RWPE1 (cell line): ENCODE measurements at places on chromosomes 6 and 20.

- DNase-seq, result peak; percentile 70
Observed at GRCh38 chr6:163347021-163347446, 67.5 kb upstream of the QKI start.

DNA sequence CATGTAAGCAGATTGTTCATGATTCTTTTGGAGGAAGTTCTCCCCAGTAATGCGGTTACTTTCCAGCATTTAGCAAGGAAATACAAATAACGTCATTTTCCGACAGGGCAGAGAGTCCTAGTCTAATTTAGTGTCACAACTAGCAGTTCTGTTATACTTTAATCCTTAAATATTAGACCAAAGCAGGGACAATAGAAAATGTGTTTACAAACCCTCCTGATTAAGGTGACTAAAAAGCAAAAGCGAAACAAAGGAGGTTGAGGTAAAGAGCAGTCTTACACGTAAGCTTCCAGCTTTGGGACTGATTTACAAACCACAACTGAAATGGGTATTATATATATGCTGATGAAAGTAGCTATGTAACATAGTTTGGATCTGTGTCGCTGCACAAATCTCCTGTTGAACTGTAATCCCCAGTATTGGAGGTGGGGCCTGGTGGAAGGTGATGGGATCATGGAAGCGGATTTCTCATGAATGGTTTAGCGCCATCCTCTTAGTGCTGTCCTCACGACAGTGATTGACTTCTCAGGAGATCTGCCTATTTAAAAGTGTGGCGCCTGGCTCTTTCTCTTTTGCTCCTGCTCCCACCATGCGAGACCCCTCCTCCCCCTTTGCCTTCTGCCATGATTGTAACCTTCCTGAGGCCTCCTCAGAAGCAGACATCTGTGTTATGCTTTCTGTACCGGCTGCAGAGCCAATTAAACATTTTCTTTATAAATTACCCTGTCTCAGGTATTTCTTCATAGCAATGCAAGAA lies 81.9 kb downstream of the PLCB1 start:
- no peak for DNase-seq

GRCh38 chr6:89209457-89209856 lies 7.7 kb downstream of the GABRR1 start:
- no peak for DNase-seq

GRCh38 chr6:79250107-79250514 lies 15.6 kb upstream of the HMGN3 start:
- no peak for DNase-seq

GRCh38 chr6:40425192-40425919 lies 161.8 kb downstream of the LRFN2 start:
- DNase-seq, result no peak

DNA sequence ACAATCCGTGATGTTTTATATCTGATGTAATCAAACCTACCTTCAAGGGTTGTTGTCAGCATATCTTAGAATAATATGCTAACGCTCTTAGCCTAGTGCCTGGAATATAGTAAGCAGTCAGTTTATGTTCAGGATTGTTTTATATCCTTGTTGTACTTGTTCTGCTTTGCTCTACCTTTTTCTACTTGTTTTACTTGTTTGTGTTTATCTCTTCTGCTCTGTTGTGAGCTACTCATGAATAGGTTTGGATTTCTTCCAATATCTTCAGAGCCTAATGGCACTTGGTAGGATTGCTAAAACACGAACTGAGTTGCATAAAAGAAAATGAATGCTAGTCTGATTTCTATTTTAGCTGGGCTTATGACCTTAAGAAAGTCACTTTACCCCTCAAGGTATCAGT lies 40.1 kb downstream of the DNAH8 start:
- peak; percentile 42 for DNase-seq

DNA sequence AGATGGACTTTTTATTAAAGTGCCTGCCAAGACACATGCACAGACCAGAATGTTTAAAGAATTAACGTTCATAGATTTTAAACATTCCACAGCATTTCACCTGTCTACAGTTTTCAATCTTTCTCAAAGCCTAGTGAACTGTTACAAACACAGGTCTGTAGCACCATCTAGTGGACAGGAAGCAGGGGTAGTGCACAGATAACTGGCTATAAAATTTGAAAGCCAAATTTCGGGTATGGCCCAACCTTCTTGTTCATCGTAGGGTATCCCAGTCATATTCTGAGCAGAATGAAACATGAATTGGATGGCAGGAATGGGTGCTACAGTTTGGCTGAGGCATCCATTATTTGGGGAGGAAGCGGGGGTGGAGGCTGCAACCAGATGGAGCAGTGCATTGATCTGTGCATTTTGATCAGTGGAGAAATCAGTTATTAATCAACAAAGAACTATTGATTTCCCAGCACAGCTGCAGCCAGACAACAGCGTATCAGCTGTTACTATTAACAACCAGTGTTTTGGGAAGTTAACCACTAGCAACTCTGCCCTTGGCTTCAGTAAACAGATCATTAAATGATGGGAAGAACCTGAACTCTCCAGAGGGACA lies 56.1 kb upstream of the B3GAT2 start:
- peak; percentile 72 for DNase-seq

GRCh38 chr6:33632558-33633039 lies 11.5 kb downstream of the ITPR3 start:
- no peak for DNase-seq

- DNase-seq, result no peak
Observed at GRCh38 chr6:24031496-24031895, 94.5 kb upstream of the NRSN1 start.

DNA sequence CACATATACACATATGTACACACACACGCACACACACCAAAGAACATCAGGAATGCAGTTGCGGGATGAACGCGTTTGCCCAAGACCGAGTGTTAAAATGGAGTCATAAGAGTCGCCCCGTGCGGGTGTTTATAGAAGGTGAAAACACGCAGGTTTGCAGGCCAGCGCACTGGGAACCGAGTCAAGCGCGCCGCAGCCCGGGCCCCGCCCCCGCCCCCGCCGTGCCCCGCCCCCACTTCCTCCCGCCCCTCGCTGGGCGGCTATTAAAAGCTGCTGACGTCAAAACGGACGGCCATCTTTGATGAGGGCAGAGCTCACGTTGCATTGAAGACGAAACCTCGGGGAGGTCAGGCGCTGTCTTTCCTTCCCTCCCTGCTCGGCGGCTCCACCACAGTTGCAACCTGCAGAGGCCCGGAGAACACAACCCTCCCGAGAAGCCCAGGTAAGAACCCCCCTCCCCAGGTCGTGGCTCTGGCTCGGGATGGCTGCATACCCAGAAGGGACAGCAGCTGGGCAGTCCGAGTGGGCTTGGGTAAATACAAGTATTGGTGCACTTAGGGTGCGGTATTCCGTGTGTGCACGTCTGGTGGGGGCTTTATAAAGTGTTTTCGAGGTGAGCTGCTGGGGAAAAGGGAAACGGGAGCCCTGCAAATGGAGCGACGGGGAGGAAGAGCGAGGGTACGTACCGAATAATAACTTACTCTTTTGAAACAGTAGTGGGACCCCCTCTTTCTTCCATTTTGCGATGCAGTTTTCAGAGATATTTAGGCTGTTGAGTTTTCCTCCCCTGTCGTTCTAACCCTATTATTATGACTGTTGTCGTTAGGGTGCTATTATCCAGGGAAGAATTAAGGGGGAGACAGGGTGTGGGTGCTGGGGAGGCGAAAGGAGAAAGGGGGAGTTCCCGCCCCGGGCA lies at the start of gene SNAP25:
Gene SNAP25 (plus strand): TSS at position 295 of the 916 bp plus-strand sequence. CDS start 56,662 bp downstream, outside the sequence.
- DNase-seq, result peak; percentile 68

DNA sequence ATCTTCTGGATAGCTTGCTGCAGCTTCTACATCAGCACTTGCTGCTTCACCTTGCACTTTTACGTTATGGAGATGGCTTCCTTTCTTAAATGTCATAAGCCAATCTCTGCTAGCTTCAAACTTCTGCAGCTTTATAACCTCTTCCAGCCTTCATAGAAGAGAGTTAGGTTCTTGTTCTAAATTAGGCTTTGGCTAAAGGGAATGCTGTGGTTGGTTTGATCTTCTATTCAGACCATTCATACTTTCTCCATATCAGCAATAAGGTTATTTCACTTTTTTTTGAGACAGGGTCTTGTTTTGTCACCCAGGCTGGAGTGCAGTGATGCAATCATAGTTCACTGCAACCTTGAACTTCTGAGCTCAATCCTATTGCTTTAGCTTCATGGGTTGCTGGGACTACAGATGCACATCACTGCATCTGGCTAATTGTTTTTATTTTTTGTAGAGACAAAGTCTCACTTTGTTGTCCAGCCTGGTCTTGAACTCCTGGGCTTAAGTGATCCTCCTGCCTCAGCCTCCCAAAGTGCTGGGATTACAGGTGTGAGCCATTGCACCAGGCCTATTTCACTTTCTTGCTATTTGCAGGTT lies 12.2 kb upstream of the CST3 start:
- DNase-seq, result no peak

DNA sequence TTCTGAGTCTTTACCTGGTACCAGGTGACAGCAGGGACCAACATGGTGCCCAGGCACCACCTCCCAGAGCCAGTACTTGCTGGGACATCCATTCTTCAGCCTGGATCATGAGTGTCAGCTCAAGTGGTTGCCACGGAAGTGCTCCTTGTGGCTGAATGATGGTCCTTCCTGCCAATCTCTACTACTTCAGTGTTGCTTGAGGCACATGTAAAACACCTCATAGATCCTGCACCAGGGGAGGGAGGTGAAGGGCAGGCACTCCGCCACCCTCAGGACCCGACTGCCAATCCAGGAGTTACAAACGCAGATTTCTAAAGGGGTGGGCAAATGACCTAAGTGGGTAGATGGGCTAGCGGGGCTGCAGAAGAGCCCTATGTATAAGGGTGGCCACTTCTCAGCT lies 226.0 kb downstream of the PREX1 start:
- DNase-seq, result no peak

GRCh38 chr6:95209074-95209473 lies 368.3 kb upstream of the MANEA start:
- DNase-seq, result no peak

GRCh38 chr6:41442352-41442672 lies 103.9 kb upstream of the FOXP4 start:
- no peak for DNase-seq

GRCh38 chr6:37731888-37732287 lies 34.2 kb upstream of the MDGA1 start:
- DNase-seq, result no peak

DNA sequence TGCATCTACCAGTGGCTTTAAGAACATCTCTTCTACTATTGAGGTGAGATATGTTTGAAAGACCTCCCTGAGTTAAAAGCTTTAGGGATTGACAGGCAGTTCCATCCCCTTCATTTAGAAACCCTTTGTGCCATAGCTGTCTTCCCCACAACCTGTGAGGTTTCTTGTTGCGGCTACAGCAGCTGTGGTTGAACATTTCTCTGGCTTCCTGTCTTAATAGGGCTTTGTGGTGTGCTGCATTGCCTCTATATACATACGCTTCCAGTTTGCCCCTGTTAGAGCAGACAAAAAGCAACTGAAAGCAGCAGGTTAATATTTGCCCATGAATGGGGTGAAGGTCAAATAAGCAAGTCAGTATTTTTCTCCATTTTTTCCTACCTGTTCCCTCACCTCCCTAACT lies 210.2 kb downstream of the TMEM200A start:
- DNase-seq, result no peak

GRCh38 chr6:8914700-8915099 lies 479.4 kb upstream of the SLC35B3 start:
- DNase-seq, result no peak

DNA sequence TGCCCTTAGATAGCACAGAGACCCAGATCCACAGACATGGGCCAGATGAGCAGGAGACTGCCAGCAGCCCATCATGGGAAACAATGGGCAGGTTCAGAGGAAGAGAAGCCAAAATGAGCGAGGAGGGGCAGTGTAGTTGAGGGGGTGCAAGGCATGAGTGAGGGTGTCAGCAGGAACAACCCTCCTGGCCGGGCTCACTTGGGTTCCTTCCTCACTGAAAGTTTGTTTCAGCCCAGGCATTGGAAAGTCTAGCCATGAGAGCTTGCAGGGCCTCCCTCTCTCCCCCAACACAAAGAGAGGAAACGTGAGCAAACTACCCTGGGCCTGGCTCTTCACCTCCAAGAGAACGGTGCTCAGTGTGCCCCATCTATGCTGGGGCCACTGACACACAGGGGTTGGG lies 48.0 kb downstream of the CDH26 start:
- DNase-seq, result no peak
